ENCODE measurements at places on chromosomes 4 and X.

- no peak for DNase-seq
Observed at GRCh38 chr4:42265782-42266602, 113.5 kb upstream of the BEND4 start.

- no peak for DNase-seq
Observed at GRCh38 chrX:136754651-136755050, 26.1 kb downstream of the ARHGEF6 start.

GRCh38 chr4:105208561-105208960 is 61.9 kb downstream of the TET2 start:
- no peak for DNase-seq

- no peak for DNase-seq
Observed at GRCh38 chr4:40648131-40648530, 18.5 kb upstream of the RBM47 start.

GRCh38 chr4:145839151-145839550 is 99.5 kb downstream of the ZNF827 start:
- DNase-seq: peak; percentile 59

DNA sequence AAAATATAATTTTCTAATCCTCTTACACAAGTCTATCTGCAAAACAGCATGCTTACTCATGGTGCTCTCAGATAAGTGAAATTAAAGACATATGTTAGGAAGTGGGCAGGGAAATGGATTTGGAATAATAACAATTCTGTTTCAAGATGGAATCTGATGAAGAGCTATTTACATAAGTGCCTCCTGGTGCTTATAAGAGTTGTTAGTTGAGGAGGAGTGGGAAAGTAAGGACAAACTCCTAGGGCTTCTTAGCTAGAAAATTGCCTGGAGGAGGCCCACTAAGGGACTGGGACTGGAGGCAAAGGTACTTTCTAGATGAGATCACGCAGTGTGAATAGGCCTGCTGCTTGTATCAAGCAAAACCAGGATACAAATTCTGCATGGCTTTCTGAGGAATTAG is 939.8 kb downstream of the GLUD2 start:
- no peak for DNase-seq

- DNase-seq: no peak
Observed at GRCh38 chr4:167114416-167114971, 119.8 kb downstream of the SPOCK3 start.

- peak; percentile 26 for DNase-seq
Observed at GRCh38 chrX:129318375-129318774, 204.9 kb downstream of the SMARCA1 start.

DNA sequence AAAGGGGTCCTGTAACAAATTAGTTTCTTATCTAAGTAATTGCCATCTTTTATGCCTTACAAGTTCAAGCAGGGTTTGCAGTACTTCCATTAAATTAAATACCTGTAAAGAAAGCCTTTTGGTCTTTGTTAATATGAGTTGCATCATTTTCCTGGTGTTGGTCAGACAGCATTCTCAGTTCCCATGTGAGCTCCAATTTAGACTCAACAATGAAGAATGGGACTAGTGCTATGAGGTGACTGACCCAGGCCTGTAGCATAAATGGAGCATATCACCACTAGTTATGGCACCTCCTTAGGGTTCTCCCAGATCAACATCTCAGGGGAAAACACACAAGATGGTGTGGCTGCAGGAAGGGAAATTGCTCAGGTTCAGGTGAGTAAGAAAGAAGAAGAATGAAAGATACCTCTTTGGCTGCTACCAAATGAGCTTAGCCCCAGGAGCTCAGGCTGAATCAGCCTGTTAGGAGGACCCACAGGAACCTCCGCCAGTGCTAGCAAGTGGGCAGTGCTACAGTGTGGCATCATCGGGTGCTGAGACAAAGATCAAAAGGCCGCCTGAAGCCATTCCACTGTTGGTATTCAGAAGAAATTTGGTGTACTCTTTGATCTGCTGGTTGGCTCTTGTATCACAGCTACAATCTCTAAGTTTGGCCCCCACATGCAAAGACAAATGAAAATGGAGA is 1.8 kb downstream of the TTC29 start:
- DNase-seq: peak; percentile 79

GRCh38 chrX:12956704-12957534 is 18.0 kb upstream of the TMSB4X start:
- DNase-seq: no peak

DNA sequence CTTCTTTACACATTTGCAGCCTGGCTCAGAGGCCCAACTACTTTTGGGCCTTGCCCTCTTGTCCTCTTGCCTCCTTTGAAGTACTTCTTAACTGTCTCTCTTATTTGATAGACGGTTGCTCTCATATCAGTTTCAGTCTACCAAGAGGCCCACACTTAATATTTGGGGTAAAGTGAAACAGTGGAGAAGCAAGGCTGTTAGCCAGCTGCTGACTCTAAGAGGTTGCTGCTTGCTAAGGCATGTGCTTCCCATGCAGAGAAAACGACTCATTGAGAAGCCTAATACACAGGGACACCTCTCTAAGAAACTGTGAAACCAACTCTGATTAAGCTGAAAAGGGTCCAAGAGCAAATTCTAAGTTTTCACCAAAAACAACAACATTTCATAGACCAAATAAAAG is 94.6 kb downstream of the PPP3CA start:
- no peak for DNase-seq

DNA sequence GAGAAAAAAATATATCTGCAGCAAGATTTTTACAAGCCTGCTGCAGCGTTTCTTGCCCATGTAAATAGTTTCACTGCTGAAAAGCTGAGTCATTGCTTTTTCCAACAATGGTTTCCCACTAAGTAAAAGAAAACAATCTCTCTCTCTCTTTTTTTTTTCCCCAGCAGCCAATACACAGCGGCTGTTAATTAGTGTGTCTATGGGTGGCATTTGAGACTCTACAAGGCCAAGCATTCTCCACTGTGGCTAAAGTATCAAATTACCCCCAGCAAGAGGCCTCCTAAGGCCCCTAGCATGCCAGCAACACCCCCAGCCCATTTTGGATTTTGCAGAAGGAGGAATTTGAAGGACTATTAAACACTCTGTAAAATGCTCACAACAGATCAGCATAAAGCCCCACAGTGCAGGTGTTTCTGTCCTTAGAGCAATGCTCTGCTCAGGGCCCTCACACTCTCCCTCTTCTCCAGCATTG is 837.4 kb downstream of the TRIML1 start:
- peak; percentile 28 for DNase-seq

- no peak for DNase-seq
Observed at GRCh38 chr4:152992027-152992426, 55.9 kb downstream of the FHDC1 start.

DNA sequence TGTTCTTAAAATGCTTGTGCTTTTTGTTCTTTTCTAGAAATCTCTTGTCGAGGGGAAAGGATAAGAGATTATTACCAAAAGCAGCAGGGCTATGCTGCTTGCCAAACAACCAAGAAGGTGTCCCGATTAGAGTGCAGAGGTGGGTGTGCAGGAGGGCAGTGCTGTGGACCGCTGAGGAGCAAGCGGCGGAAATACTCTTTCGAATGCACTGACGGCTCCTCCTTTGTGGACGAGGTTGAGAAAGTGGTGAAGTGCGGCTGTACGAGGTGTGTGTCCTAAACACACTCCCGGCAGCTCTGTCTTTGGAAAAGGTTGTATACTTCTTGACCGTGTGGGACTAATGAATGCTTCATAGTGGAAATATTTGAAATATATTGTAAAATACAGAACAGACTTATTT is 81.5 kb upstream of the PACRGL start:
- no peak for DNase-seq

DNA sequence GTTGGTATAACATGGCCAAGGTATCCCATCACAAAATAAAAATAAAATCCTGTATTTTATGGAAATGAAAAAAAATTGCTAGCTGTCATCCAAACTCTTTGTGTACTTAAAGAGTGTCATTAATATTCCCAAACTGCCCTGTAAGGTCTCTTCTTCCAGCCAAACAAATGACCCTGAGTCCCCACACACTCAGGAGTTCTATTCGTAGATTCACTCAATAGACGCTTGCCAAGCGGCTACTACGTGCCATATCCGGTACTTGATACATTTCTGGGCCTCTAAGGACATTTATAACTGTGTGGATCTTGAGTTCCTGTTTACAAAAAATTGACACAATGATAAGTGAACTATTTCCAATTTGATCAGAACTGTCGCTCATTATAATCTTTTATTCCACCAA is 245.1 kb downstream of the SCFD2 start:
- DNase-seq: no peak

DNA sequence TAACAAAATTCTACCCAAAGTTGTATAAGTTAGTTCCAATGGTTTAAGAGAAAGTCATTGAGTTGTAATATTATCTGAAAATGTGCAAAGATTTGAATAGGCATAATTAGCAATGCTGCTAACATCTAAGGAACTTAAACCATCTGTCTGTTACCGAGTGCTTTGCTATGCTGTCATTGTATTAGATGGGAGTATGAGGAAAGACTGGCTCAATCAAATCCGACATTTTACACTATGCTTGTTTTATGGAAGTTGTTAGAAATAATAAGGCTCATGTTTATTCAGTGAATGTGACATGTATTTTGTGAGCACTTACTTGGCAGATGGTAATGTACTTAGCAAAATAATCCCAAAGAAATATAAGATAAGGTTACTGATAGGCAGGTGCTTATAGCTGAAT is 1715.1 kb downstream of the PCDH7 start:
- DNase-seq: no peak

DNA sequence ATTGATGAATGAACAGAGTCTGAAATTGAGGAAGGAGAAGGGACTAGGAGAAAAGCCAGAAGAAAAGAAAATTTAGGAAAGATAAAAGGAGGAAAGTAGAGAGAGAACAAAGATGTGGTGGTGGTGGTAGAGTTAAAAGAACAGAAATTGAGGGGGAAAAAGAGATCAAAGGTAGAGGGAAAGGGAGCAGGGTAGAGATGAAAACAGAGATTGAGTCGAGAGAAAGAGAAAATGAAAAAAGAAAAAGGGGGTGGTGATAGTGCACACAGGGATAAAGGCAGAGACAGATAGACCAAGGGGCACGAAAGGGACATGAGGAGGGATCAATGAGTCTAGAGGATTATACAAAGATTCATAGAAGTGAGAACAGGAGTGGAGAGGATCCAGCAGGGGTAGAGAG is 3.9 kb downstream of the ALAS2 start:
- no peak for DNase-seq

GRCh38 chr4:43456383-43456782 is 563.9 kb downstream of the GRXCR1 start:
- peak; percentile 13 for DNase-seq

DNA sequence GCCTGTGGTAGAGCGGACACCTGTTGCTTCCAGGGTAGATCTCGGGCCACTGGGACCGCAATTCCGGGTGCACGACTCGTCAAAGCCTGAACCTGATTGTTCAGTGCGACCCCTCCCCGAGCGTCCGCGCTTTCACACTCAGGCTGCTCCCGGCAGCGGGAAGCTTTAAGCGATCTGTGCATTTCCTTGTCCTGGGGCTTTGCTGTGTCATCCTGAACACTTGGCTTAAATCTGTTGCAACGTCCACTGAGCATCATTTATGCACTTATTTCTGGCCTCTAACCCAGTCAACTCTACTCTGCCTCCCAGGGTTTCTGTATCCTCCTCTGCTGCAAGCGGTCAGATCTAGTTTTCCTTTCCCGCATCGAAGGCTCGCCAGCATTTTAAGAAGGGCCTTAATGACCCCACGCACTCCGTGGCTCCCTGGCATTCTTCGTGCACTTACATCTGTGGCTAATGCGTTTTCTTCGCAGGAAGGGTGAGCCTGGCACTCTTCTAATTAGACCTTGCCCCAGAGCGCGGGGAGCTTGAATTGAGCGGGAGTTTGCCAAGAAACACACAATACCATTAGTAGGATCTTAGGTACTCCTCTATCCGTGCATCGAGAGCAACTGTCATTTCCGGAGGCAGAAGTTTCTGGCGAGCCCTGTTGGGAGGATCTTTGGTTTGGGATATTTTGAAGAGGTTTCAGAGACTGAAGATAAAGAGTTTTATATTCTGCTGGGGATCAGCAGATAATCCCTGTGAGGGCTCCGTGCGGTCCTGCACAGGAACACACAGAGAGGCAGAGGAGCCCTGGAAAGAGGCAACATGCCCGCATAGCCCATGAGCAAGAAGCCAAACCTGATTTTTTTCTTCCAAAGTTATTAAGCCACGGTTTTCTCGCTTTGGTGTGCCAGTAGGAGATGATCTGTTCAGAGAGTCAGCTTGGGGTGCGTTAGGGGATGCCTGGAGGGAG is 654 bp upstream of the DDIT4L start:
- DNase-seq: no peak

All from brain microvascular endothelial cell (primary cell).